ENCODE measurements at places on chromosomes 5 and 9. TPM values are rescaled to one million over a fixed set of nuclear protein-coding genes. Genes with fewer than 3 reads are reported as not detected.

RNF183 gene
- not detected for total RNA-seq

FAM221B gene
- total RNA-seq: not detected

GPRIN1 gene
- 1.6 TPM for total RNA-seq

INSL6 gene
- not detected for total RNA-seq

- peaks cover 44% of the 10 kb centered on the region for H3K4me1 ChIP-seq
- peak overlapping the region; percentile 81 for H3K27ac ChIP-seq
- DNase-seq: no peak
- H3K27me3 ChIP-seq: no peaks in the 10 kb centered on the region
Measured at GRCh38 chr9:2043881-2044462, 28.8 kb downstream of the SMARCA2 start.

DNA sequence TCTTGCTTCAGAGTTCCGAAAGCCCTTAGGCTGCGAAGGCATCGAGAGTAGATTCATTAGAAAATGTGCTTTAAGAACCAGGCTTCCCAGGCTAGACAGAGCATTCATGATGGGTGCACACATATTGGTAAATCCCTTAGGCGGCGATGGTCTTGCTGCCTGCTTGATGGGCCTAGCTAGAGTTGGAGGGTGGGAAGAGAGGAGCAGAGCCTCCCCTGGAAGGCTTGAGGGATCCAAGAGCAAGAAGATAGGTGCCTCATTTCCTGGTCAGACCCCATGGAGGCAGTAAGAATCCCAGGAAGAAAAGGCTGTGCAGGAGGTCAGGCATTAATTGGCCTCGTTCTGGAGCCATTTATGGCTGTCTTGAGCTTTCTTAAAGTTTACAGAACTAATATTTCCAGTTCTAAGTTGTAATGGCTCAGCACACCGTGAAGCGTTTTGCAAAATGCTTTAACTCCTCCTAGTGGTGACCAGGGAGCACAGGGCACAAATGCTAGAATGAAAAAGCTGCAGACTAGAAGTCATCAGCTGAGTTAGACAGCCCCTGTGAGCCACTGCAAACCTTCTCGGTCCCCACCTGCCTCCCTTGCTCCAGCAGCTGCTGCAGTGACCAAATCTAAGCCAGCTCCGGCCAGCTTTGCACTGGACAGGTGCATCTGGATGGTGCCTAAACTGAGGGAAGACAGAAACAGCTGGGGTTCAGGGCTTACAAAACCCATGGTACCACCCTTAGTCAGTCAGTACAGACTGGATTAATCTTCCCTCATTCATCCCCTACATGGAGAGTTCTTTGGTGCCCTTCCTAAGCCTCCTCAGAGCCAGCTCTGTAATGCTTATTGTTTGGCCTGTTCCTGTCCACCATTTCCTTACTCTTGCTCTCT, 14.7 kb downstream of the SLC45A2 start:
- peaks cover 14% of the 10 kb centered on the region for H3K4me1 ChIP-seq
- no peaks in the 10 kb centered on the region for H3K36me3 ChIP-seq
- no peak overlapping the region for H3K27ac ChIP-seq
- DNase-seq: peak; percentile 15
- H3K27me3 ChIP-seq: no peaks in the 10 kb centered on the region

- H3K36me3 ChIP-seq: no peaks in the 10 kb centered on the region
- no peak overlapping the region for H3K27ac ChIP-seq
- H3K4me1 ChIP-seq: no peaks in the 10 kb centered on the region
- H3K4me3 ChIP-seq: no peak overlapping the region
Measured at GRCh38 chr5:122434205-122434970, 122.4 kb downstream of the SNCAIP start.

DNA sequence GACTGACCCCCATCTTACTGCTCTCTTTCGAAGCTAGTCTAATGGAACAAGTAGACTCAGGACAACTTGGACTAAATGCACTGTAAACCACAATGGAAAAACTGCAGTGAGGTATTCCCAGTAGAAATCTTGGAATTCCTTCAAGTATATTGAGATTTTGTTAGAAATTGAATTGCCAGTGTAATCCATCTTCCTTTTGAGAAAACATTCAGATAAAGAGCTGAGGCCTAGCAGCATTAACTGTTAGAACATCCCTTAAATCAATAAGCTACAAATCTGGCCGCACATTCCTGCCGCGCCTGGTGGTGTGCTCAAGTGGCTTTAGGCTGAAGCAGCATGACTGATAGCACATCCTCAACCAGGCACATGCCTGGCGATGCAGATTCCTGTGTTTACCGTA, 29.3 kb downstream of the PPIC start:
- no peak overlapping the region for H3K27ac ChIP-seq
- H3K4me3 ChIP-seq: no peak overlapping the region

DNA sequence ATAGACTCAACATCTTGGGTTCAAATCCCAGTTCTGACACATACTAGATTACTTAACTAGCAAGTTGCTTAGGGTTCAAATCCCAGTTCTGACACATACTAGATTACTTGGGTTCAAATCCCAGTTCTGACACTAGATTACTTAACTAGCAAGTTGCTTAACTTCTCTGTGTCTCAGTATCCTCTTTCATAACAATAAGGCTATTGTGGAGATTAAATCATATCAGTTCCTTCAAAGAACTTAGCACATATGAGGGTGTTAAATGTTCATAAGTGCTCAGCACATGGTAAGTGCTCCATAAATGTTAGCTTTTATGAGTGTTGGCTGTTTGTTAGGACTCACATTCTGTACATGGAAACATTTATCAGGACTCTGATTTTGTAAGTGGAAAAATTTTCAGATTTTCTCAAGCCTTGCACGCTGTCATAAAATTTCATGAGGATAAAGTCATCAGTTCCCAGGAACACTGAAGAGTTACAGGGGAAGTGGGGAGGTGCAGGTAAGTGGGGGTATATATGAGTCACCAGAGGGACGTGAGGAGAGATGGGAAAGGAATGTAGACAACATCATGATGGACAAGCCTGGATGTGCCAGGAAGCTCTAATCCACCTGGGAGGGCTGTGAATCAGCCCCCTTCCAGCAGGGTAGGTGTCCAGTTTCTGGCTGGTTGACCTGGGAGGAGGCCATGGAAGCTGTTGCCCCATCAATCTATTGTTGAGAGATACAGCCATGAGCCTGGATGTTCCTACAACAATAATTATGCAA, 532.2 kb upstream of the WWC1 start:
- H3K36me3 ChIP-seq: no peaks in the 10 kb centered on the region
- no peaks in the 10 kb centered on the region for H3K4me1 ChIP-seq
- H3K4me3 ChIP-seq: no peak overlapping the region
- DNase-seq: no peak
- H3K27ac ChIP-seq: no peak overlapping the region
- peaks cover 1% of the 10 kb centered on the region for H3K27me3 ChIP-seq

- H3K4me1 ChIP-seq: no peaks in the 10 kb centered on the region
- no peak overlapping the region for H3K4me3 ChIP-seq
- H3K36me3 ChIP-seq: no peaks in the 10 kb centered on the region
- H3K27me3 ChIP-seq: peaks cover 1% of the 10 kb centered on the region
- DNase-seq: no peak
Measured at GRCh38 chr5:40991168-40991980, 79.8 kb downstream of the MROH2B start.

GRCh38 chr5:143921525-143922311, 109.8 kb downstream of the HMHB1 start:
- peaks cover 2% of the 10 kb centered on the region for H3K4me1 ChIP-seq
- no peak overlapping the region for H3K4me3 ChIP-seq
- H3K27ac ChIP-seq: no peak overlapping the region
- no peak for DNase-seq

- no peaks in the 10 kb centered on the region for H3K36me3 ChIP-seq
- no peak for DNase-seq
- H3K4me1 ChIP-seq: peaks cover 14% of the 10 kb centered on the region
- no peak overlapping the region for H3K4me3 ChIP-seq
- no peaks in the 10 kb centered on the region for H3K27me3 ChIP-seq
- no peak overlapping the region for H3K27ac ChIP-seq
Measured at GRCh38 chr9:70533492-70533891, 119.0 kb upstream of the KLF9 start.

GRCh38 chr5:154189256-154189818, 1.2 kb upstream of the GALNT10 start:
- DNase-seq: no peak
- peaks cover 7% of the 10 kb centered on the region for H3K27me3 ChIP-seq
- H3K36me3 ChIP-seq: no peaks in the 10 kb centered on the region
- H3K4me3 ChIP-seq: peak overlapping the region; percentile 75
- H3K4me1 ChIP-seq: peaks cover 28% of the 10 kb centered on the region
- peak overlapping the region; percentile 43 for H3K27ac ChIP-seq

GRCh38 chr5:157607371-157608161, 32.0 kb upstream of the ADAM19 start:
- H3K4me1 ChIP-seq: peaks cover 61% of the 10 kb centered on the region
- peaks cover 3% of the 10 kb centered on the region for H3K36me3 ChIP-seq
- no peak overlapping the region for H3K4me3 ChIP-seq
- DNase-seq: peak; percentile 85
- H3K27me3 ChIP-seq: no peaks in the 10 kb centered on the region
- H3K27ac ChIP-seq: peak overlapping the region; percentile 94

GRCh38 chr5:178433273-178433775, 156.9 kb downstream of the COL23A1 start:
- H3K4me3 ChIP-seq: no peak overlapping the region
- no peaks in the 10 kb centered on the region for H3K27me3 ChIP-seq
- H3K36me3 ChIP-seq: no peaks in the 10 kb centered on the region

GRCh38 chr9:116491659-116492058, 195.4 kb upstream of the TRIM32 start:
- no peak for DNase-seq
- H3K36me3 ChIP-seq: no peaks in the 10 kb centered on the region
- no peak overlapping the region for H3K27ac ChIP-seq
- no peaks in the 10 kb centered on the region for H3K27me3 ChIP-seq

- H3K36me3 ChIP-seq: peaks cover 24% of the 10 kb centered on the region
- H3K27ac ChIP-seq: peak overlapping the region; percentile 29
- H3K27me3 ChIP-seq: no peaks in the 10 kb centered on the region
- H3K4me1 ChIP-seq: peaks cover 81% of the 10 kb centered on the region
Measured at GRCh38 chr9:37297592-37297991, 124.9 kb upstream of the GRHPR start.

- peaks cover 4% of the 10 kb centered on the region for H3K36me3 ChIP-seq
- peak overlapping the region; percentile 24 for H3K4me3 ChIP-seq
- H3K27me3 ChIP-seq: no peaks in the 10 kb centered on the region
- no peak for DNase-seq
Measured at GRCh38 chr9:136242918-136243525, 2.6 kb downstream of the QSOX2 start.

Data from activated CD8-positive, alpha-beta T cell treated with anti-CD3 and anti-CD28 coated beads for 36 hours (primary cell).